Myocyte (in vitro differentiated cells): ENCODE measurements at places on chromosomes 7 and 10. TPM values are rescaled to one million over a fixed set of nuclear protein-coding genes. Genes with fewer than 3 reads are reported as not detected.

HELLS gene
- total RNA-seq = 2.6 and 6.0 TPM in 2 replicates

DNA sequence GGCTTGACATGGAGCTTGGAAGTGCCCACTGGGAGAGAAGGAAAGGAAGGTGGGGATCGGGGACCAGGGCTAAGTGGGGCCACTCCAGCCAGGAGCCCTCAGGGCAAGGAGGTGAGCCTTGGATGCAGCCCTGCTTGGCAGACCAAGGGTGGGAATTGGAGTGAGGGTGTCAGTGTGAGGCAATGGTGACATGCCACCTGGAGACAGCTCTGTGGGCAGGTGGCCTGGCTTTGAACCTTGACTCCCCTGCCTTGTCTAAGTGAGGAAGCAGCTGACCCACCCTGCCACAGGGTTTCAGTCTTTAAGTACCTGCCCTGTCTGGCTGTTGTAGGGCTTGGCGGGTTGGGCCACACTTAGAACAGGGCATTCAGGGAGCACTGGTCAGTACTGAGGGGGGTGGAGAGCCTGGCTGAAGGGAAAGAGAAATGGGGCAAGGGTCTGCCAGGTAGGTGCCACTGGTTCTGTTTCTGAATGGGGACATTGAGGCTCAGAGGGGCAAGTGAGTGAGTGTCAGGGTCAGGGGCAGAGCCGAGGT, 4.8 kb downstream of the RAMP3 start:
- no peak for DNase-seq

GRCh38 chr7:750111-750905, 23.2 kb upstream of the PRKAR1B start:
- no peak for DNase-seq

GRCh38 chr7:25725451-25725850, 426.5 kb upstream of the NFE2L3 start:
- peak; percentile 18 for DNase-seq

DNA sequence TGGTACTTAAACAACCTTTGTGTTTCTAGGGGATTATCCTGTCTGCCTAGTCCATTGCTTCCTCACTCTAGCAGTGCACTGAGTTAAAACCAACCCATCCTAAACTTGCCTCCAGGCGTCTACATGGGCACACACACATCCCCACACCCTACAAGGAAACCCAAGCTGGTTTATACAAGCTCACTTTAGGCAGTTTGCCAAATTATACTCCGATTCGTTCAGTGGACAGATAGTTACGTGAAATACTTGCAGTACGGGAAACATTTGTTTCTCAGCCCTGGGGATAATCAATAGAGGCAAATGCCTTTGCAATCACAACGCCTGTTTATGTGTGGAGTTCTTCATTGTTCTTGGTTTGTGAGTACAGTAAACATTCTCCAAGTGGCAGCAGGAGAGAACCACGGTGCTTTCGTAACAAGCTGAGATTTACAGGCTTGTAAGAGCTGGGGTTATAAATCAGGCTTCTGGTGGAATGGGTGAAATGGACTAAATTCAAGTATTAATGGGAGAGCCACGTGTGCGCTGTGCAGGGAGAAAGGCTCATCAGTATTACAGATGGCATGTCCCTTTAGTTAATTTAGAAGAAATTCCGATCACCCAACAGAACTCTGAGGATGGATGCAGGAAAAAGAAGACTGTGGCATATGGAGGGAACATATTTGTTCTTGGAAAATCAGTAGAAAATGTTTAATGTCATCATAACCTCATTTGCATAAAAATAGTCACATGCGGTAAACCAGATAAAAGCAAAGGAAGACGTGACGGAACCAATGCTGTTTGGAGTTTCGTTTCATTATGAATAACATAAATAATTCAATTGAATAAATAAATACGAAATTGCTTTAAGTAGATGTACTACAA, 217.1 kb downstream of the GALNT17 start:
- DNase-seq = no peak

GRCh38 chr7:79876848-79877252, 257.8 kb upstream of the GNAI1 start:
- peak; percentile 43 for DNase-seq
